ENCODE measurements at places on chromosomes 5 and 9. TPM values are rescaled to one million over a fixed set of nuclear protein-coding genes. Genes with fewer than 3 reads are reported as not detected.
A peak's percentile ranks its signal among the peaks of the same experiment; 100 is the strongest.

- DNase-seq, result no peak
These were observed 813 bp upstream of the AGTPBP1 start for GRCh38 chr9:85742597-85742936.

DNA sequence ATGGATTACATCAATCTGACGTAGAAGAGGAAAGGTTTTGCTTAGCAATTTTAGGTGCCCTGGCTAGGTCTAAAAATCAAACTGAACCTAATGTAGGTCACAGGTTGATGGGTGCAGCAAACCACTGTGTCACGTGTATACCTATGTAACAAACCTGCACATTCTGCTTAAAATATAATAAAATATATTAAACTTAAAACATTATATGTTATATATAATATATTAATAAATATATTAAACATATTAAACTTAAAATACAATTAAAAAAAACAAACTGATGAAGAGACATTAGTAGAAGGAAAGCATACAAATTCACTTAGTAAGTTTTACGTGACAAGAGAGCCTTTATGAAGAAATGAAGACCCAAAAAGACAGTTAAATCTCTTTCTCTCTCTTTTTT is 51.7 kb upstream of the FBXL17 start:
- DNase-seq, result no peak

DNA sequence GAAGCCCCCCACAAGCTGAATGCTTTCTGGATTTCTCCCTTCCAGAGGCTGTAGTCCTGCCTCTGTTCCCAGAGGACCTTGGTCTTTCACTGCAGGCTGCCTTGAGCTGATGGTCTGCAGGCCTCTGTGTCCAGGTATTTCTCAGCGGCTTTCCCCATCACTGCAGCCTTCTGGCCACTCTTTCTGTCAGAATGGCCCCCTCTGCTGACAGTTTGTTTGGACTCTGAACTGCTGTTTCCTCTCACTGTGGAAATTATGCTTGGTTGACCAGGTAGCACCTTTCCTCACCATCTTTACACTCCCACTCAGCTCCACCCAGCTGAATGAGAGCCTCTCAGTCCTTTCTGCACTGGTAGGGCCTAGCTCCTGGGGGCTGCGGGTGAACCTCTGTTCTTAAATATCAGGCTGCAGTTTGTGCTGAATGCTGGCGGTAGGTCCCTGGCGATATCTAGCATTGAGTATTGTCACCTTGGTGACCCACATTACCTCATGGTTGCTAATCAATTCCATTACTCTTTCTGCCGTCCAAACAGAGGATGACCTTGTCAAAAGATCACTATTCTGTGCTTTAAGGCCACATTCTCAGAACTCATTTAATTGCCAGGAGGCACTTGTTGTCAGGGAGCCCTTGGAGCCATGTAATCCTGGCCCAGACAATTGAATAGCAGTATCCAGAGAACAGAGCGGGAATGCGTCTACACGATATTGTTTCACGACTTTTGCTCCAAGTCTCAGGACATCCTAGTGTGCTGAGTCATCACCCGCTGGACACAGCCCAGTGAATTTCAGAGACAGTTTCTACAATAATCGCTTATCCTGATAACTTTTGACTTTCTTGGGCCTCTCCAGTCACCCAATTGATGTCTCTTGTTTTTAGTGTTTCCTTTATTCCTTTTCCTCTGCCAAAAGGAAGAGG is 230.2 kb downstream of the TENT4A start:
- no peak for DNase-seq

DNA sequence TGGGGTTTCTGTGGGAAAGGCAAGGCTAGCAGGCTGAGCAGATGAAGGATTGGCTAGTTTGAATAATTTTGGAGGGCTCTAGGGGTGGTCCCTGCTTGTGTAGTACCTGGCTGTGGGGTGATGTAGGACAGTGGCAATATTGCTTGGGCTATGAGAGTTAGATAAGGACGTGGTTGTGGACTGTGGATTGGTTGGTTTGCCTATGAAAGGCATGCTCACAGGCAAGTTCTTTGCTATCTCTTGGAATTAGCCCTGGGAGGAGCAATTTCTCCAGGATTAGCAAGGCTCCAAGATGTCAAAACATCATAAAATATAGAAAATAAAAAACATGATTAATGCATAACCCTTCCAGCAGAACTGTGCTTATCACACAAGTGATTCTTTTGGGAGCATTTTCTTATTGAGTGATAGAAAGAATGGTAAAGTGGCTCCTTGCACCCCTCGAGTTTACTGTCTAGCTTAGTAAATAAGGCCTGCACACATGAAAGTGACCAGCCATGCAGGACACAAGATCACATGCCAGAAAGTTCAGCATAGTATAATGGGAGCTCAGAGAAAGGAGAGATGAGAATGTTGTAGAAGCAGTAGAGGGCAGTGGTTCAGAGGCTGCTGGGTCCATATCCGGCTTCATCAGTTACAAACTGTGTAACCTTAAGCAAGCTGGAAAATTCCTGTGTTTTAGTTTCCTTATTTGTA is 13.8 kb downstream of the AOPEP start:
- no peak for DNase-seq

FBP2 gene
- total RNA-seq, result not detected

- DNase-seq, result no peak
These were observed 55.6 kb downstream of the PTPDC1 start for GRCh38 chr9:94139672-94140417.

- DNase-seq, result no peak
These were observed 54.4 kb downstream of the ADAMTS2 start for GRCh38 chr5:179290681-179291540.

CDKN2AIPNL gene
- total RNA-seq, result 23.4 TPM

MARCHF11 gene
- not detected for total RNA-seq

DNA sequence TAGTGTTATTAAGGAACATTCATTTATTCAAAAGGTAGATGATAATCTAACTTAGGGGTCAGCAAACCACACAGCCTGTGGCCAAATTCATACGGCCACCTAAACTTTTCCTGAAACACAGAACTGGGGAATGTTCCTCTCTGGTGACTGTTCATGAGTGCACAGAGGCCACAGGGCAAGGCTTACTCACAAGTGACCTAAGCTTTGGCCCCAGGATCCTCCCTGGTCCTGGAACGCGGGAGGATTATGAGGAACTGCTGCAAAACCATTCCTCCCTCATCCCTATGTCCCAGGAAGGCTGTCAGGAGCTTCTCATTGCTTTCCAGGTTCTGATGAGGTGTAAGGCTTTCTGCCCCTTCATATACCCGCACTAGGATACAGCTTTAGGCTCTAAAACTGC is 397.6 kb downstream of the SEMA5A start:
- no peak for DNase-seq

- no peak for DNase-seq
These were observed 7.2 kb downstream of the PDLIM4 start for GRCh38 chr5:132264546-132265335.

- no peak for DNase-seq
These were observed 45.1 kb upstream of the GLIS3 start for GRCh38 chr9:4344946-4345345.

GRCh38 chr9:127528422-127529251 is 77.3 kb downstream of the LRSAM1 start:
- DNase-seq, result no peak

DNA sequence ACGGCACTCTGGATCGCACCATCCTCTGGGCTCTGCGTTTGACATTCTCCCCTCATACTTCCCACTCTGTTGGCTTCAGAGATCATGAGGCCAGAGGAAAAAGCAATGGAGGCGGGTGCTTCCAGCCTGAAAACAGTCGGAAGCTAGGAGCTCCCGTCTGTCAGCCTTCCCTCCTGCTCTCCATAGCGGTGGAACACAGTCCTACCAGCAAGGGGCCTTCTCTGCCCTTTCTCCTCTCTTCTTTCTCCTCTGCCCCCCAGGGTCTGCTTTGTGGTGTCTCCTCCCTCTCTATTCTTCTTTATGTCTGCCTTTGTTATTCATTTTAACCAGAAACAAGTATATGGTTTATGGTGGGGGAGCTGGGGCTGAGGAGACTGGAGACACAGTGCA is 152.5 kb upstream of the NFIB start:
- no peak for DNase-seq

DNA sequence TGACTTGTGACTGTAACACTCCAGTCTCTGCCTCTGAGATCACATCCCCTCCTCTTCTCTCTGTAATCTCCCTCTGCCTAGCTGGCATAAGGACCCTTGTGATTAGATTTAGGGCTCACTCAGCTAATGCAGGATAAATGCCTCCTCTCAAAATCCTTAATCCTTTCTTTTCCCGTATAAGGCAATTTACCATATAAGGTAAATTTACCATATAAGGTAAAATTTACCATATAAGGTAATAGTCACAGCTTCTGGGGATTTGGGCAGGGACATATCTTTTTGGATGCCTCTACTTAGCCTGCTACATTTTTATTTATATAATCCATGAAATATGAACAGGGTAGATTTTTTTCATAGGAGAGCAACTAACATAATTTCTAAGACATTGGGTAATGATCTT is 318.0 kb upstream of the PUM3 start:
- no peak for DNase-seq

GRCh38 chr5:60287174-60287771 is 393.7 kb upstream of the PDE4D start:
- no peak for DNase-seq

CD72 gene
- 15.3 TPM for total RNA-seq

DNA sequence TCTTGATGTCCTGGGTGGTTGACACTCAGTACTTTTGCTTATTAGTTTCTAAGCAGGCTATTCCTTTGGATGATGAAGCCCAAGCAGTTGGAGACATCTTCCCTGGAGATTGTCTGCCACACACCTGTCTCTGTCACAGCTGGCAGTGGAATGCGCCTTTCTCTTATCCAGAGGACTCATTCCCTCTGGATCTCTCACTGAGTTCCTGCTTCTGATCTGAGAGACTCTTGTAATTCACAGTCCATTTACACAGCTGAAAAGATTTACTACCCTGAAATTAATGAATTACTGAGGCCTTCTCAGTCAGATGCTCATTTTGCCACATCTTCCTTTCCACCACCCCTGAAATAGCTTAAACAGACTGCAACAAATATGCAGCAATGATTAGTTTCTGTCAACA is 15.9 kb downstream of the TAL2 start:
- DNase-seq, result no peak

DNA sequence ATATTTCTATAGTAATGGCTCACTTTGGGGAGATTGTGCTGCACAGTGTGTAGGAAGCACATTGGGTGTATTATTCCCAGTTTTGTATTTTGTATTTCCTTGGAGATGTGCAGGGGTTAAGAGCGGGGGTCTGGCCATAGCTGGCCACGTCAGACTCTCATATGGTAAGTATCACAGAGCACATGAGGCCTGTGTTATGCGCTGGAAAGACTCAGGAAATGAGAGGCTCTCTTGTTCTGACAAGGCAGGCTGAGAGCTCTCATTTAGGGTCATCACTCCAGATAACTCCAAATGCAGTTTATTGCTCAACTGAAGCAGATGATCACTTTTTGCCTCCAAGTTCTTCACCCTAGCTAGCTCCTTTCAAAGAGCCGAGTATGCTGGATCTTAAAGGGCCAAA is 205.7 kb downstream of the NTRK2 start:
- DNase-seq, result no peak

DNA sequence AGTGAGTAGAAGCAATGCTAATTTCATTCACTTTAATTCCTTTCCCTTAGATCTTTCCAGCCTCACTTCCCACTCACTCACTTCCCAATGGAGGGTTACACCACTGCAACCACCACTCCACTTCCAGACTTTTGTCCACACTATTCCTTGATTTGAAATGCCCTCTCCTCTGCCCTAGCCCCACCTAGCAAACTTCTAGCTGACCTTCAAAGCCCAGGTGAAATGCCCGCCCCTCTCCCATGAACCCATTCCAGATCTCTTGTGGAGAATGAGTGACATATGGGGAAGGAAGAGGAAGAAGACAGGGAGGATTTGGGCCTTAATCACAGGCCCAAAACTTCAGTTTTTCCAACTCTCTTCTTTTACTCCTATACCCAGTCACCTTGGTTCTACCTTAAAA is 37.1 kb downstream of the PFDN1 start:
- no peak for DNase-seq

- no peak for DNase-seq
These were observed at the start of gene EDIL3 for GRCh38 chr5:84384604-84385575. TSS of gene EDIL3 (minus strand) at chr5:84384880. CDS start at chr5:84384374, 506 bp downstream.

DNA sequence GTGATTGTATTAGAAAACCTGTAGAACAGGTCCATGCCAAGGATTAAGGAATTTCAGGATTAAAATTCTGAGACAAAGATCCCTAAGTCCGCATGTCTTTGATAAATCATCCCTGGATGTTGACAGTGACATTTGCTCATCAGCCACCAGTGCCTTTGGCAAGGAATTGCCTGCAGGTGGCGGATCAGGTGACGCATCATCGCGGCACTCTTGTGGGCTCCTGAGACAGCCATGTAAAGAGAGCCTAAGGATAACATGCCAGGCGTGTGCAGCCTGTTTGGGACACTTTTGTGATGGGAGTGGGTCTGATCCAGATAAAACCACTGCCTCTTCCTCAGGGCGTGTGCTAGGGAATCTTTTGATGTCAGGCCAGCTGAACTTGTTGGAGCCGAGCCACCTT is 40.6 kb downstream of the ADCY2 start:
- DNase-seq, result no peak

DNA sequence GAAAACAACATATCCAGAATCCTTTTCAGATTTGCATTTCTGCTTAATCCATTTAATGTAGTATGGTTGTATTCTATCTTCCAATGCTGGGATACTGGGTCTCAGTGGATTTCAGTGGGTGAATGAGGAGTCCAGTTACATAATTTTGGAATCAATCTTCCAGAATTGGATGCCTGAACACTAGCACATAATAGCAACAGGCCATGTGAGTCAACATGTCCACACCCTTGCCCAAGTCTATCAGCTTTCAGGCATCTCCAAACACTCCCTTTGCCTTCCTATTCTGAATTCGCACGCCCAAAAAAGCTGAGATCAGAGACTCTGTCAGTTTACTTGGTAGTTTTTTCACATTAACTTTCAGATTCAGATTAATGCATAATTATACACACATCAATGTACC is 202.6 kb downstream of the TSSK1B start:
- DNase-seq, result no peak

MELK gene
- 48.1 TPM for total RNA-seq

GRCh38 chr9:16191691-16192402 is 639.0 kb downstream of the CCDC171 start:
- peak; percentile 79 for DNase-seq

- DNase-seq, result no peak
These were observed 10.2 kb upstream of the LCP2 start for GRCh38 chr5:170307575-170308465.

NEUROG1 gene
- not detected for total RNA-seq

DNA sequence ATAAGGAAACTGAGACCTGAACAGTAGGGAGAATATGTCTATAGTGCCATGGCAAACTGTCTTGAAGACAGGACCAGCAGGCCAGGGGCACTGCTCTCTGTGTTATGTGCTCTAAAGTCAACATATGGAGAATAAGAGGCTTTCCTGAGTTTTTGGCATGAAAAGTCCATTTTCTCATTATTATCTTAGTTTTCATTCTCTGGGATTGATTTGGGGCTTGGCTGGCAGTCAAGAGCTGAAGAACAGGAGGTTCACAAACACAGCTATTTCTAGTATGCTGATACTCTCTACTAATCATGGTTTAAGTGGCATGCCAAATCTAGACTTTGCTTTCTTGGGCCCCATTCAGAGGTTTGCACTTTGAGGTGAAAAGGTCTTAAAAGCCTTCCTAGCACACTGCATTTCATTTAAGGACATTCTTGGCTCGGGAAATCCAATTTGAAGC is 404.4 kb downstream of the ZNF608 start:
- no peak for DNase-seq

- no peak for DNase-seq
These were observed 4.8 kb downstream of the SKP1 start for GRCh38 chr5:134171972-134172371.

ADGRD2 gene
- not detected for total RNA-seq

STOML2 gene
- total RNA-seq, result 91.9 TPM
